ENCODE measurements at places on chromosomes 11 and 22.

DNA sequence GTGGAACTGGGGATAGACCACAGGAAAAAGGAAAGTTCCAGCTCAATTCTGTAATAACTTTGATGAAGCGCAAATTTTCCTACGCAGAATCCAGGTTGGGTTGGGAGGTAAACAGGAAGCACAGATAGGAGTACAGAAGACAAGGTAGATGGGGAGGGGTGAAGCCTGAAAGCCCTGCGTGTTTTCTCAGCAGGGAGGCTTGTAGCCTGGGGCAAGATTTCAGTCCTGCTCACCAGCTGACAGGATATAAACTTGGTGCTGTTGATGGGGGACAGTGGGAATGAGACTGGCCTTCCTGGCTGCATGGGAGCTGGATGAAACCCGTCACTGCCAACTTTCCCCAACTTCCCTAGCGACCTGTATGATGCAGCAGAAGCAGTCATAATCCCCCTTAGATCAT lies 114.9 kb downstream of the ARHGAP32 start:
- no peak for DNase-seq

GRCh38 chr22:36997746-36998145 lies 21.5 kb downstream of the TST start:
- DNase-seq = no peak

DNA sequence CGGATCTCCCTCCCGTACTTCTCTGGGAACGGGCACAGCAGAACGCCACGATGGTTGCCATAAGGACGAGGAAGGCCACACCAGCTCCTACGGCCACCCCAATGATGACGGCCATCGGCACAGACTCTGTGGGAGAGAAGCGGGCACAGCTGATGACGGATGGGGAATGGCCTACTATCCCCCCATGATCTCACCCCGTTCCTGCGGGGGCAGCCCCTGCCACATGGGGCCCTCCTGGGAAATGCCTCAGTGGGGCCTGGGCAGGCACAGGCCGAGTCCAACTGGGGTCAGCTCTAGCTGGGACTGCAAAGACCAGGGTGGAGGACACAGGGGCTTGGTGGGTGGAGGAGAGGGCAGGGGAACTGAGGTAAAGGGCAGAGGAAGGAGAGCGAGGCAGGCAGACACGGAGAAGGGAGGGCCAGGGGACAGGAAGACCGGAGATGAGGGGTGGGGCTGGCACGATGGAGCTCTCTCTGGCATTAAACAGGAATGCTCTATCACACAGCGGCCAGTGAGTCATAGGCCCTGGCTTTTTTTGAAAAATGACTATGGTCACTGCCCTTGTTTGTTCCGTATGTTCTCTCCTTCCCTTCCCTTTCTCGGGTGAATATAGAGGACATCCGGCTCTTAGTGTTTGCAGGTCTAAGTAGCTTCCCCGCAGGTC lies 76.0 kb downstream of the ST3GAL4 start:
- DNase-seq = no peak

- no peak for DNase-seq
These were observed 152.8 kb upstream of the RASSF10 start for GRCh38 chr11:12856338-12856737.

DNA sequence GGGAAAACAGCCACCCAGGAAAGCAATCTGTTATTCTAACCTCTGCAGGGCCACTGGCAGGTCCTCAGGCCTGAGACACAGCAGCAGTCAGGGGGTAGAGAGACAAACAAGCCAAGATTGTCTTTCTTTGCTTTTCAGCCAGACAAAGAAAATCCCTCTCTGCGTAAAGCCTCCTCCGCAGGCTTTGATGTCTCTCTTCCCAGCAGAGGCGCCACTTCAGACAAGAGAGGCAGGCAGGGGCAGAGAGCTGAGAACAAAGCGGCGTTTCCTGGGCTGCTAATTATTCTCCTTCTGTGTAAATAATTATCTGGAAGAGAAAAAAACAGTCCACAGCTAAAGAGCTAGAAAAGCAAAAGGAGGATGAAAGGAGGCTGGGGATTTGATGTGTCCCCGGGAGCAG lies 102.7 kb upstream of the SEZ6L start:
- no peak for DNase-seq

DNA sequence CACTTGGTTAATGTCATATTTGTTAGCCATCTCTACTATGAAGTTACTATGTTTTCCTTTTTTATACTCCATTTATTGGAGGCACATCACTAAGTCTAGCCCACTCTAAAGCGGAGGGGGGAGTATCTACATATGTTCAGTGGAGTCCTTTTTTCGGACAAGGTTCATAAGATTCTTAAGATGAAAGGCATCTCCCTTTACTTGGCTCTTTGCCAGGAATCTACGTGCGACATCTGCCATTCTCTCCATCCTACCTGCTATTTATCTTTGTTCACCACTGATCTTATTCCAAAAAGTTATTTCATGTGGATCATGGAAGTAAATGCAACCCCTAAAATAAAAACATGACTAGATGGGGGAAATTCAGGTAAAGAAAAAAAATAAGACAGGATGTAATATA lies 77.4 kb upstream of the YWHAH start:
- no peak for DNase-seq

DNA sequence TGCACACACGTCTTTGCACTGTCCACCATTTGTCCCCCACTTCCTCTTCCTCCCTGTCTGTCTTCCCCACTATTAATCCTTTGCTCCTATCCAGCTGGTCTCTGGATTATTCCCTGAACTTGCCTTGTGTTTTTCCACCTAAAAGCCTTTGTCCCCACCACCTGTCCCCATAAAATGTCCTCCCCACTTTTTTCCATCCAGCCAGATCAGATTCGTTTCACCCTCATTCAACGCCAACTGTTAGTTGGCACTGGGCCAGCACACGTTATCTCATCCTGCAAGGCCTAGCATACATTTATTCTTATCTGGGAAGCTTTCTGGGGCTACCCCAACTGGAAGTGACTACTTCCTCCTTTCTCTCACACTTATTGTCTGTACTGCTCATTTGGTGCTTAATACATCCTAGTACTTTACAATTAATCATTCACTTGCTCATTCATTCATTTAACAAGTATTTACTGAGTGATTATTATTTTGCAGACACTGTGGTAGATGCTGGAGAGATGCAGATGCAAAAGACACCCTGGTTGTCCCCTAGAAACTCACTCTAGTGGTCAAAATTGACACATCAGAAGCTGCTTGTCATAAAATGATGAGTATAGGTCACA lies 96.2 kb downstream of the RASSF10 start:
- no peak for DNase-seq

DNA sequence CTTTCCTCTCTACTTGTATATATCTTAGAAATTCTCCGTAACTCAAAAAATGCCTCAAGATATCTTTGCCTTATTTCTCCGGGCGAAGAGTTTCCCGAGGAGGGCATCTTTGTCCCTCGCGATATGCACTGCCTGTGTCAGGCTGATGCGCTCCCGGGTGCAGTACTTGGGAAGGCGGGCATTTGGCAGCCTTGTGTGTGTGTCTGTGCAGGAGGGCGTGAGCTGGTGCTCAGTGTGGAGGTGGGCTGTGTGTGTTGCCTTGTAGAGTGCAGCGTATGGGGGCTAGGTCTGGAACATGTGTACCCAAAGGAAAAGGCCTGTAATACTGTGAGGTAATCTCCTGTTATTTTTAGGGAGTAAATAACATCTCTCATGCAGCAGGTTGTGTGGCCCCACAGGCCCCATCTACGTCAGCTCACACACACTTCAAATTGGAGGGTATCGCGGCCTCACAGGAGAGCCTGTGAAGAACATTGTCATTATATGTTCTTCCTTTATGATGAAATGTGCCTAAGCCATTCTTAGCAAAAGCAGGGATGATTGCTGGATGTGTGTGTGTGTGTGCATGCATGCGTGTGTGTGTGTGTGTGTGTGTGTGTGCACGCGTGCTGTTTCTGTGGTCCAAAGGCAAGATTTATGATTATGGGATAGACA lies 77.5 kb downstream of the KCNJ1 start:
- no peak for DNase-seq

DNA sequence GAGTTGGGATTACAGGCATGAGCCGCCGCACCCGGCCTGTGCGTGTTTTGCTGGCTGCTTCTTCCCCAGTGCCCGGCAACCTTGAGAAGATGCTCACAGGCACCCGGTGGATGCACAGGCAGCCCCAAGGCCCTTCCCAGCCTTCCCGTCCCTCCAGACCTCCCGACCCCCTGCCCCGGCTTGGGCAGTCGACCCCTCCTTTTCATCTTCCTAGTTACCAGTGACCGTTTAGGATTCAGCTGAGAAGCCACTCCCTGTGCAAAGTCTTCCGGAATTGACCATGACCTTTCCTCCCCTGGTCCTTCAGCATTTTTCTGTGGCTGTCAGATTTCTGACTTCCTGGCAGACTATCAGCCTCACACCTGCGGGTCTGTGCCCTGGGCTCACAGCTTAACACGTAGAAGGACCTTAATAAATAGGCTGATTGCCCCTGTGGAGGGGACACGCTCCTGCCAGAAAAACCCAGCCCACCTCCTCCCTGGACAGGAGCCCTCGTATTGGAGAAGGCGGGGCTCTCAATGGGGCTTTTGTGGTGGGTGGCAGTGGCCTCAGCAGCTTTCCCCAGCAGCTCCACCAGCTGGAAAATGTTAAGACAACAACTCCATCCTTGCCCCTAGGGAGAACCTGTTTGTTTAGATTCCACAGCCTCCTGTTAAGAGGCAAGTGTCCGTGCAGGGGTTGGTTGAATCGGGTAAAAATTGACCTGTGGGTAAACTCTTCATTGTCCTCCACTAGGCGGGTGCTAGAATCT lies 10.4 kb upstream of the ANO1 start:
- no peak for DNase-seq

DNA sequence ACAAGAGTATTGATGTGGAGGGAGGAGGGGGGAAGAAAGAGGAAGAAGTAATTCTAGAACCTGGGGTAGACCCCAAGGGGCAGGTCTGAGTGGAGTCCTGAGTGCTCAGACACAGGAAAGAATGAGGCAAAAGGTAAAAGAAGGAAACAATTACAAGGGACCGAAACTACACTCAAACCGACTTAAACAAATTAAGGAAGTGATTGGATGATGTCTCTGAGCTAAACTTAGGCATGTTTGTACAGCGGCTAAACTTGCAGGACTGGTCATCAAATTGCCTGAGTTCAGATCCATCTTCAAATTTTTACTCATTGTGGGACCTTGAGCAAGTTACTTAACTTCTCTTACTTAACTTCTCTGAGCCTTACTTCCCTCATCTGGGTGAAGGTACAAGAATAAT lies 86.3 kb upstream of the LRRC55 start:
- DNase-seq = no peak

DNA sequence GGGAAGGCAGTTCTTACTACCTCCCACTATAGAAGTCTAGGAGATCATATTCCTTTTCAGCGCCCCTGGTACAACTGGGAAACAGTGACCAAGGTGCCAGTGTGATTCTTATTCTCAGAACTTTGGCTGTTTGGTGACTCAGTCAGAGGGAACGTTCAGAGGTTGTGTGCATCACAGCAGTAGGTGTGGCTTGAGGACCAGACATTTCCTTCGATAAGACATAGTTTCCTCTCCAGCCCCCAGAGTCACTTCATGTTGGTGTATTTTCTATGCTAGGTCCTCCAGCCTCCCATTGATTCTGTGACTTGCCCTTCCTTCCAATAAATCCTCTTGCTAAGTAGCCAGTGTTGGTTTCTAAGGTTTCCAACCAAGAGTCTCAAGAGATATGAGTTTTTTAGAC lies 171.9 kb upstream of the MPPED2 start:
- no peak for DNase-seq

DNA sequence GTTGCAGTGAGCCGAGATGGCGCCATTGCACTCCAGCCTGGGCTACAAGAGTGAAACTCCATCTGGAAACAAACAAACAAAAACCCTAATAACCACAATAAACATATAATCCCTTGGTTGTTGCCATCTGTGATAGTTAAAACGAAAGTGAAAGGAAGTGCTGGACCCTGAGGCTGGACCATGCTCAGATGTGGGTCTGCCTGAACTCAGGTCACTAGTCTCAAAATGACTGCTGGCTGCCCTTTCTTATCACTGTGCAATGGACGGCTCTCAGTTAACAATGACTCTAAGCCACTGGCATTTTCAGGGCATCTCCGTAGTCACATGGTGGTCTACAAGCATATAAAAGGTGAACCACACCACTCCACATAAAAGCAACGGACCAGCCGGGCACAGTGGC lies 48.2 kb upstream of the FTH1 start:
- DNase-seq = no peak

GRCh38 chr11:65096926-65097325 lies 912 bp downstream of the VPS51 start:
- no peak for DNase-seq

DNA sequence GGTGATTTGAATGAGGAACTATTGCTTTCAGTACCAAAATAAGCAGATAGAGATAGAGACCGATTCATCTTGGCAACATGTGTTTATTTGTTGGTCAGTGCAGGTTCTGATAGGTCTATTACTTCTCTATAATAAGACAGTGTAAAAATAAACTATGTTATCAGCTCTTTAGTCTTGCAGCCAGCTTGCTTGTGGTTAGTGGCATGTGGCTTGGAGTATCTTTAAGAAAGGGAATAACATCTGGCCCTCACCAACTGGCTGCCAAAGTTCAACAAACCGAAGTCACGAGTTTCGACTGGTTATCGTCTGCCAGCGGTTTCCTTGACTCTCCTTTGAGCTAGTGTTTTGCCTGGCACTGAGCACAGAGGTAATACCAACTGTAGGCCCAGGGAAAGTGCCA lies 71.8 kb downstream of the CTTN start:
- DNase-seq = no peak

DNA sequence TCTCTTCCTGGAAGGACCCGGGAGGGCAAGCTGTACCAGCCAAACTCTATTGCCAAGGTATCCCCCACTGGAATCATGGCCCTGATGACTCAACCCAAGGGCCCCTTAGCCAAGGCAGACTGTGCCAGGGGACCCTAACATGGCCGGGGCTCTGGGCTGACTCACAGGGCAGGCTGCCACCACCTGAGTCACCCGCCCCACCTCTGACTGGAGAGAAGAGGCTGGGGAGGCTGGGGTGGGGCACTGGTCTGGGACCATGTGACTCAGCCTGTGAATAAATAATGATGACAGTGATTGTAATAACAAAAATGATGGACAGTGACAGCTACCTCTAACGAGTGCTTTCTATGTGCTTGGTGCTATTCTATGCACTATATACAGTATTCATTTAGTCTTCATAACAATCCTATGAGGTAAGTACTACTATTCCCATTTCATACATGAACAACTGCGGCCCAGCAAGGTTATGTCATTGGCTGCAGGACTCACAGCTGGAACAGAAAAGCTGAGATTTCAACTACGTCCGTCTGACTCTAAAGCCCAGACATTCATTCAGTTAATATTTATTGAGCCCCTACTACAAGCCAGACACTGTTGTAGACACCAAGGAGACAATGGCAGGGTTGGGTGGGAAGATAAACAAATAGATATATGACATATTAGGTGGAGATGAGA lies 84.2 kb downstream of the FBXO7 start:
- DNase-seq = no peak

Data from activated CD4-positive, CD25-positive, alpha-beta regulatory T cell treated with anti-CD3 and anti-CD28 coated beads, Interleukin-2, amount 50 U/mL, for 72 hours (primary cell).